Fibroblast of the conjunctiva (primary cell): ENCODE measurements at places on chromosomes 11 and 22.
A peak's percentile ranks its signal among the peaks of the same experiment; 100 is the strongest.

GRCh38 chr11:78161962-78162371 lies 22.5 kb upstream of the ALG8 start:
- DNase-seq, result no peak

DNA sequence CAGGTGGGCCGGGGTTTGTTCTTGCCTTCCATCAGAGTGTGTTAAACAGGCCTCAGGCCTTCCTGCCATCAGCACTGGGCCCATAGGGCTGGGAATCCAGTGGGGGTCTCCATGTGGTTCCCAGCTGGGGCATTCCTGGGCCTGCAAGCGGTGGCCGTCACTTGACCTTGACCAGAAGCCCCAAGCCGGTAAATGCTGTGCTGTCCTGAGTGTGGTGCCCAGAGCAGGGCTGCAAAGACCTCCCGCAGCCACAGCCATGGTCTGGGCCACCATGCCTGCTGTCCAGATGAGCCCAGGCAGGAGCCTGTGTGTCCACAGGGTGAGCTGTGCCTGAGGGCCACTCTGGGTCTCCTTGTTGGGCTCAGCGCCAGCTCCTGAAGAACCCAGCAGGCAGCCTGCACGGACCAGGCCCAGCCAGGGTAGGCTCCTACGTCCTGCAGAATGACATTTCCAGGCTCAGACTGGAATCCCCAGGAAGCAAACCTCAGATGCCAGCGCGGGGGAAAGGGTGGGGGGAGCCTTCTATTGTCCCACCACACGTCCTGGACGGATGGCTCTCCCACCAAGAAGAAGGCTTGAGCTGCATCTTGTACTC lies 117.3 kb downstream of the KCNQ1OT1 start:
- no peak for DNase-seq

DNA sequence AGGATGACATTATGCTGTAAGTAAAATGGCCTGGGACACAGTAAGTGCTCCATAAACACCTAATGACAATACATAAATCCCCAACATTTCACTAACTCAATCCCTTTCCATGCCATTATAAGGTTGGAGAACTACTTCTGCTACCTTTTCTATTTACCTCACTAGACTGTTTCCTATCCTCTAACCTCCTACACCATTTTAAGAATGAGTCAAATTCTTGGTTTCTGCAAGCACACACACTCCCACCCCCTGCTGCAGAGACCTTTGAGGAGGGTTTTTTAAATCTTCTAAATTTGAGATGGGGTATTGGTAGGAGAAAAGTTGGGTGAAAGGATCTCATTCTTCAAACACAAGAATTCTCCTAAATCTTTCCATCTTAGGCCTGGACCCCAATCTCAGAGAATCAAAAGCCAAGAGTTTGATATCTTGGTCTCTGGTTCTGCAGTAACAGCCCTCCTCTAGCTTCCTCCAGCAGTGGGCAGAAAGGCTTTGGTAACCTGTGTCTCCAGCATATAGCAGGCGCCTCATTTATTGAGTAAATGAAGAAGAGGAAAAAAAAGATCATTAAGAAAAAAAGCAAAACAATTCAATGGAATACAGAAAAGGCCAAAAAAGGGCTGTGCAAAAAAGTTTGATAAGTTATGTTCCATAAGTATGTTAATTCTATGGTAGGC lies 42.3 kb downstream of the SYTL2 start:
- DNase-seq, result no peak

DNA sequence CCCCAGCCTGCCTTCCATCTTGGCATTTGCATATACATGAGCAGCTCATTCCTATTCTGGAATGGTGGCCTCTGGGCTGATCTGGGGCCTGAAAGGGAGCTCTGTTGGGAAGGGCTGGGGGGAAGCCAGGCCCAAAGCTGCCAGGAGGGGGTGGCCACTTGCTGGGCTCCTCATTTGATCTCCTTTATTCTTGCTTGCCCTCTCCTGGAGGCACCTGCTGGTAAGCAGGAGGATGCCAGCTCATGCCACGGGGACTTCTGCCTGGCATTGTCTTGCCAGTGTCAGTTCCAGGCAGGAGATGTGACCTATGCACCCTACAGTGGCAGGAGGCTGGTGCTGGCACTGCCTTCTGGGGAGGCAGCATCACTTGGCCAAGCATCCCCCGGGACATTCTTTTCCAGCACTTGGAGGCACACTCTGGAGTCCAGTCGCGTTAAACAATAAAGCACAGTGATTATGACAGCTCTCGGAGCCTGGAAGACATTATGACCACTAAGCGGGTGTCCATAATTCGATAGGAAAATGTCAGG lies 128.3 kb downstream of the NTM start:
- DNase-seq, result no peak

DNA sequence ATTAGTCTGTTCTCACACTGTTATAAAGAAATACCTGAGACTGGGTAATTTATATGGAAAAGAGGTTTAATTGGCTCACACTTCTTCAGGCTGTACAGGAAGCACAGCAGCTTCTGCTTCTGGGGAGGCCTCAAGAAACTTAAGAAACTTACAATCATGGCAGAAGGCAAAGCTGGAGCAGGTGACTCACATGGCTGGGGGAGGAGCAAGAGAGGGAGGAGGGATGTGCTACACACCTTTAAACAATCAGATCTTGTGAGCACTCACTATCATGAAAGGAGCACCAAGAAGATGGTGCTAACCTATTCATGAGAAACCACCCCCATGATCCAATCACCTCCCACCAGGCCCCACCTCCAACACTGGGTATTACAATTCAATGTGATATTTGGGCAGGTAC lies 381.6 kb downstream of the ETS1 start:
- DNase-seq, result no peak

- DNase-seq, result peak; percentile 92
Measured at GRCh38 chr11:91981995-91982394, 242.6 kb upstream of the FAT3 start.

- DNase-seq, result no peak
Measured at GRCh38 chr11:1727096-1727690, 23.2 kb downstream of the IFITM10 start.

- DNase-seq, result no peak
Measured at GRCh38 chr11:60910281-60910687, 3.7 kb upstream of the TMEM109 start.

DNA sequence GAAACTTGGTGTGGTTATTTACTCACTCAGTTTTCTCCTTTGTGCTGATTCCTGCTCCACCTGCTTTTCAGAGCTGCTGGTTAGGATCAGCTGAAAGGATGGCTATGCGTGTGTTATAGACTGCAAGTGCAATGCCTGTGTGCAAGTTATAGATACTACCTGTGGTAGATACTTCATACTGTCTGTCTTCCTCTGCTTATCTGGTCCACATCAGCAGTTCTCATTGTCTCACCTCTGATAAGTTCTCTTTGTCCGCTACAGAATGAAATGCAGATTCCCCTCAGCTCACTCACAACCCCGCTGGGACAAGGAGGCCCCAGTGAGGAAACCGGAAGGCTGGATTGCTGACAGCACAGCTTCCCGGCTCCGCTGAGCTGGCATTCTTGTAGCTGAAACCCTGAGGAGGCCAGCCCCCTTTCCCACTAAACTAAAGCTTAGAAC lies 37.5 kb upstream of the LYVE1 start:
- DNase-seq, result peak; percentile 43

- no peak for DNase-seq
Measured at GRCh38 chr11:67644472-67645418, 5.2 kb upstream of the TBX10 start.

DNA sequence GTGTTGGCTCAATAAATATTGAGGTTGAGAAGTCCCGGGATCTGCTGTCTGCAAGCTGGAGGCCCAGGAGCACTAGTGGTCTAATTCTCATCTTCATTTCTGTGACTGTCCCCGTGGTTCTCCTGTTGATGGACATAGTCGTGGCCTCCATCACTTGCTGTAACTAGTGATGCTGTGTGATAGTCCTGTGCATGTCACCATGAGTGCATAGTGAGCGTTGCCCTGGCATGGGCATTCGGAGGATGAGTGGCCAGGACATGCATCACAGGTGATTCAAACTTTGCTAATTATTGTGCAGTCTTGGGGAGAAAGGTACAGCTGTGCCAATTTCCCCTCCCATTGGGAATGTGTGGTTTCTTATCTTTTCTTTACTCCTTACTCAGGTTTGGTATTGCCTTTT lies 902.2 kb downstream of the BRD1 start:
- no peak for DNase-seq

DNA sequence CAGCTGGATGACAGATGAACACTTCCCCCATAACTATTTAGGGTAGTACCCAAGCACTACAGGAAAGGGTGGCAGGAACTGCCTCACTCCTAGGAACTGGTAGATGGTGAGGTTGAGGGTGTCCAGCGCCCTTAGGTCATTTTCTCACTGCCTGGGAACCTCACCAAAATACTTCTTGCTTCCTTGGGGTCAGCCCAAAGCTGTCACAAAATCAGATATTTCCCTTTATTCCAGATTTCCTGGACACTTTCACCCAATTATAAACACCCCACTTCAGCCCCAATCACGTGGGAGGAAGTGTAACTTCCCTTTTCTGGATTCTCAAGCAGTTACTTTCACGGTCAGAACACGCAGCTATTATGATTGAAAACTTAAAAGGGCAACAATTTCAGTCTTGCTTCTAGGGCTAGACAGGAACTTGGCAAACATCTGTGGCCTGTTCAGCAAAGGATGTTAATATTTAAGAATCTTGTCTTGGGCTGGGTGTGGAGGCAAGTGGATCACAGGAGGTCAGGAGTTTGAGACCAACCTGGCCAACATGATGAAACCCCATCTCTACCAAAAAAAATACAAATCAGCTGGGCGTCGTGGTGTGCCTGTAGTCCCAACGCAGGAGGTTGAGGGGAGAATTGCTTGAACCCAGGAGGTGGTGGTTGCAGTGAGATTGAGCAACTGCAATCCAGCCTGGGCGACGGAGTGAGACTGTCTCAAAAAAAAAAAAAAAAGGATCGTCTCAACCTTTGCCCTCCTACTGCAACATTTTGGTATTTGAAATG lies 4.0 kb downstream of the FTH1 start:
- DNase-seq, result peak; percentile 64
